Stimulated activated CD4-positive, alpha-beta T cell treated with anti-CD3 and anti-CD28 coated beads, Interleukin-15, amount 100 ng/mL, for 24 hours (primary cell): ENCODE measurements at places on chromosomes 2 and 18.

DNA sequence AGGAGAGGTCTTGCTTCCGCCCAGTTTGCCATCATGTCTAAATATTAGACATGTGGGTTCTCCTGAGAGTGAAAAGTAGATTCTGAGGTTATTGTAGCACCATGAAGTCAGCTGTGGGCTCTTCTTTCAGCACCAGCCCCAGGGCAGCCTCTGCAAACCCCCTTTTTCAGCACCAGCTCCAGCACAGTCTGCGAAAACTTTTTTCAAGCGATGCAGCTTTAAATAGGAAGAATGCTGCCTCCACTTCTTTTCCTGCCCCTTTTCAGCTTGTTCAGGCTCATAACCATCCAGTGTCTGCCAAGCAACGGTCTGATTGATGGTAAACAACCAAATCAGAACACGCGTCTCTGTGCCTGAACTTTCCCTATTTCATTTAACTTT is at the start of gene COL5A2:
COL5A2 (minus strand) TSS at position 192 of the 381 bp plus-strand sequence; CDS start at position 35, 157 bp downstream.
- DNase-seq = no peak

- no peak for DNase-seq
Observed at GRCh38 chr18:21663578-21663977, 41.0 kb downstream of the ABHD3 start.

DNA sequence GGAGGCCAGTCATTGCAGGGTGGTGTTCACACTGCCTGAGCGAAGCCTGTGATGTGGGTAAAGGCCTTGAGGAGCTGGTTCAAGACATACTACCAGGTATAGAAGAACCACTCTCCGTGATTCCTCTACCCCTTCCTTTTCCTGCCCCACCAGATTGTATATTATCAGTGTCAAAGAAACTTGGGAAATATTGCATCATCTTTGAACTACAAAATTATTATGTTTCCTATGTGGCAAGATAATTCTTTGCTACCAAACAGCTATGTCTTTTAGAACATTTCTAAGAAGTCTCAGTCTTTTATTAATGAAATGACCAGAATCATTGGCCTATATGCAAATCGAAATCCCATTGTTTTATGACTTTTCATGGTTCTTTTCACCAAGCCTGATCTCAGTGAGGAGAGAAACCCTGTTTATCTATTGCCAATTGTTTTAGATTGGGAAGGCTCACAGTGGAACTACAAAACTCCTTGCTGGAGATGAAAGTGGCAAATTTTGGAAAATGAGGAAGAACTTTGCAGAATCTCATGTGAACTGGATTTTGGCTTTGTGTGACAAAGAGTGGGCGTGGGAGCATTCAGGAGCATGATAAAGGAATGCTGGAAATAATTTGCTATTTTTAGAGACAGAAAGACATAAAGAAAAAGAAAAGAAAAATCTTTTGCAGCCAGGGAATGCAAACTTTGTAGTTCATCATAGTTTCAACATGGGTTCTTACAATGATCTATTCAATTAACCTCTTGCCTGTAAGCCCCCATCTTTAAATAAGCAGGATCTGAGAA is 286.9 kb downstream of the INSIG2 start:
- no peak for DNase-seq

- no peak for DNase-seq
Observed at GRCh38 chr2:233563663-233564430, 2.7 kb downstream of the USP40 start.

- no peak for DNase-seq
Observed at GRCh38 chr18:36634573-36635216, 194.1 kb downstream of the TPGS2 start.

DNA sequence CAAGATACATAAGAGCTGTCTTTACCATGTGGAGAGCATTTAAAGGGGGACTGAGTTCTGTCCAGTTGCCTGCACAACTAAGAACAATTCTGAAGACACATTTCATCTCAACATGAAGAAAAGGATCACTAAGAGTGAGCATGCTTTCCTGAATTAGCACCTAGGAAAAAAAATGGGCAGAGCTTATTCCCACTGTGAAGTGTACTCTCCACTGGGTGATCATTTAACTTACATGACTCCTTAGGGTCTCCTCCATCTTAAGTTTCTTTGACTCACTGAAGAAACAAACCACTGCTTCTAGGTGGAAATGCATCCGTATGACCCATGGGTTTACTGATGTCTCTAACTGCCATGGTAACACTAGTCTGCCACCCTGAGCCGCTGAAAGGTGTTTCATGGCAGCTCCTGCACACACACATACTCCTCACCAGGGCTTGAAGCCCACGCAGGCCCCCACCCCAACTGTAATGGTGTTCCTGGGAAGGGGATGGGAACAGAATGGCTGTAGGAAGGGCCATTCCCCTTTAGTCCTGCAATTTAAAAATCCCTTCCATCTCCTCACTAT is 27.1 kb downstream of the HDLBP start:
- DNase-seq = no peak

- no peak for DNase-seq
Observed at GRCh38 chr2:239261356-239261755, 139.5 kb downstream of the HDAC4 start.
